Uterus (tissue), 4 donors: ENCODE measurements at places on chromosomes 11 and 22. TPM values are rescaled to one million over a fixed set of nuclear protein-coding genes. Genes with fewer than 3 reads are reported as not detected.

LMO2 gene
- total RNA-seq = 28.1 TPM

CDC45 gene
- total RNA-seq = 11.7 TPM

ART1 gene
- total RNA-seq = not detected

GAL3ST1 gene
- total RNA-seq = 1.2 TPM

DNA sequence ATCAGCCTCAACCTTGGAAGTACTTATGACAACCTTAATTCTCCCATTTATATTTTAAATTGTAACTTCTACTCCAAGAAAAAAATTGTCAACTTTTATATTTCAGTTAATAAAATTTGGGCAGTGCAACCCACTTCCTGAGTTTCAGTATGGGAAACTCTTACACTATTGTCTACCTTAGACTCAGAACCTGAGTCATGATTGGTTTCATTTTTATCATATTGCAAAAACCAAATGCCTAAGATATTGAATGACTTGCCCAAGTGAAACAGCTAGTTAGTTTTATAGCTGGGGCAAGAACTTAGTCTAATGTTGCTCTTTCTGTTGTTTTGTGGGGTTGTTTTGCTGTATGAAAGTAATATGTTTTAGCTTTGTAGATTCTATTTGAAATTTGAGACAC is 334.0 kb upstream of the ARHGAP42 start:
- no peak for DNase-seq

- peak; percentile 65 for DNase-seq
Observed at GRCh38 chr11:2883979-2884815, 1.4 kb downstream of the CDKN1C start.

- DNase-seq = no peak
Observed at GRCh38 chr11:64208086-64208795, 1.7 kb downstream of the FERMT3 start.

- no peak for DNase-seq
Observed at GRCh38 chr11:96207459-96208449, 135.2 kb downstream of the MAML2 start.

GRCh38 chr11:126973051-126973450 is 27.5 kb downstream of the KIRREL3 start:
- no peak for DNase-seq

DNA sequence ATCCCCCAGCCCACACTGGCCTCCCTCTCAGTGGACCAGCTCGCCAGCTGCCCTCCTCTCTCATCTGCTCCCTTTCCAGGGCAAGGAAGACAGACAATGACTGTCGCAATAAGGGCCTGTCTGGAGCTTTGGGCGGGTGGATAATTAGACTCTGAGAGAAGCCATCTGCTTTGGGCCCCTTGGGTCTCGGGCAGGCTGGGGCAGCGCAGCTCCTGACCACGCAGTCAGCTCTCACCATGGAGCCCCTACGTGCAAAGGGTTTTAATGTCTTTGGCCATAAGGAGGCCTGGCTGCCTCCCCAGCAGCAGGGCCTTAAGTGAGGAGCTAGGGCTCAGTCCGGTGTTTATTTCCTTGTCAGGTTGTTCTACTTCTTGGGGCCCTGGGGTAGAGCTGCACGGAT is 153.9 kb downstream of the CHST1 start:
- no peak for DNase-seq

DNA sequence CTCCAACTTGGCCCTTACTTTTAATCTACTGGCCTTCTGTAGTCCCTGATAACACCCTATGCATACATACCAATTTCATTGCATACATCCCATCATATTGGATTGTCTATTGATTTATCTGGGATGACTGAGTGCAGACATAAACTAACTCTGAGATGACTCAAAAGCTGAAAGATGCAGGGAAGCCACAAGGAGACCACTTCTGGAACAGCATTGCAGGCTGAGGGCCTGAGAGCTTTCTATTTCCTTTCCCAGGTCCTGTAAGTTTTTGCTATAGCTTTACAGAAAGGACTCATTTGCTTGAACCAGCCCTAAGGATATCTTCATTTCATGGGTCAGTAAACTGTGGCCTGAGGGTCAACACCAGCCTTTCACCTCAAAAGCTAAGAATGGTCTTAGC is 15.1 kb upstream of the SPON1 start:
- DNase-seq = no peak

GRCh38 chr22:19291218-19291579 is 320 bp downstream of the CLTCL1 start:
- DNase-seq = peak; percentile 28

GRCh38 chr11:44775985-44776446 is 49.3 kb downstream of the TSPAN18 start:
- peak; percentile 7 for DNase-seq
